ENCODE measurements at places on chromosomes 11 and 22.

- H3K4me1 ChIP-seq, result no peaks in the 10 kb centered on the region
- no peaks in the 10 kb centered on the region for H3K36me3 ChIP-seq
- DNase-seq, result no peak
- peaks cover 2% of the 10 kb centered on the region for H3K27me3 ChIP-seq
- no peak overlapping the region for H3K27ac ChIP-seq
Observed at GRCh38 chr22:27381960-27382742, 419.4 kb downstream of the MN1 start.

DNA sequence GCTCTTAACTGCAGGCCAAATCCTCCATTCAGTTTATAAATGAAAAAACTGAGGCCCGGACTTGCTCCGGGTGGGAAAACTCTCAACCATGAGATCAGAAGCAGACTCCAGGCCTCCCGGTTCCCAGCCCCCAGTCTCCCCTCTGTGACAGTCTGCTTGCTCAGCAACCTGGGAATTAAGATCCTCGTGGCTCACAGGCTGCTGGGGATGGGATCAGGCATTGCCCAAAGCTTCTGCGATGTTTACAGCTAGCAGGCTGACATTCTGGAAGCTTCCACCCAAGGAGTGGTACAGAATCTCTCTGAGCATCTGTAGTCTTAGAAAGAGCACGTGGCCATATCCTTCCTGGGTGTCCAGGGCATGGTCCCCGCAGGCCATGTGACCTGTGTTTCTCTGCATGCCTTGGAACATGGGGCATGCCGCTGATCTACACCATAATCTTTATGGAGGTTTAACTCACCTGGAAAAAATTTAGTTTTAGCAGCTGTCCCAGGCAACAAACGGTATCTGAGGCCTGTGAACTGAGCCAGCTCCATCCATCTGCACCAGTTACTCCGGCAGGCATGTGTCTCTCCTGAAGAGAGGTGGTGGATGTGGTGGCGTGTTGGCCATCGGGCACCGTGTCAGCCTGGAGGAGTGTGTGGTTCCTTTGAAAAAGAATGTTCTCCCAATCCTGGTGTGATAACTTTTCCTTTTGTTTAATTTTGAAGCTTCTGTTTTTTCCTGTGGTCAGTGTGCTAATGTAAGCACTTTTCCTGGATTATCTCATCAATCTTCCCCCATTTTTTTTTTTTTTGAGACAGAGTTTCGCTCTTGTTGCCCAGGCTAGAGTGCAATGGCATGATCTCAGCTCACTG lies 7.9 kb downstream of the FBLN1 start:
- H3K4me3 ChIP-seq, result no peak overlapping the region
- no peak overlapping the region for H3K27ac ChIP-seq
- H3K27me3 ChIP-seq, result peaks cover 6% of the 10 kb centered on the region
- H3K36me3 ChIP-seq, result no peaks in the 10 kb centered on the region
- H3K4me1 ChIP-seq, result no peaks in the 10 kb centered on the region

DNA sequence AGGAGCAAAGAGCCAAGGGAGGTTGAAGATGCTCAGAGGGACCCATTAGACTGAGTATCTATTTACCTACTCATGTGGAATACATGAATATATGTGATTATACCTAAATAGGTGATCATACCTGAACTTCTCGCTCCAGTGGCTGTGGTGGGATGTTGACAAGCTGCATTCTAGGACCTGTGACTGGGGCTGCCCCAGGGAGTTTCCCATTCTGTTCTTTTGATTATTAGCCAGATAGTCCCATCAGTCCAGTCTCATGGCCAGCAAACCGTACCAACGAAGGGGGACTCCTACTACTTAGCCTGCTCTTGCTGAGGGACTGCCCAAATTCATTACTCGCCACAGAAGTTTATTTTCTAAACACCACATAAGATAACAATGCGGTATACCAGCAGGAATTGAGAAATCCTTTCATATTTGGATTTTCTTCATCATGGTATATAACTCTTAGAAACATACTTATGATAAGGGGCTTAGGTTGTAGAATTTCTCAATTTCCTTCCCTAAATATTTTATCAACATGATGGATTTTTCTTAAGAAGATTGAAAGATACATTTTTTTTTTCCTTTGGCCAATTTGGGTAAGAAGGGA lies 273.9 kb downstream of the NTM start:
- no peak overlapping the region for H3K4me3 ChIP-seq
- no peak overlapping the region for H3K27ac ChIP-seq
- DNase-seq, result no peak
- H3K36me3 ChIP-seq, result no peaks in the 10 kb centered on the region

GRCh38 chr22:37184816-37185541 lies 3.1 kb downstream of the C1QTNF6 start:
- no peak for DNase-seq
- H3K27ac ChIP-seq, result no peak overlapping the region
- no peak overlapping the region for H3K4me3 ChIP-seq

Measured in activated CD4-positive, alpha-beta T cell treated with anti-CD3 and anti-CD28 coated beads for 36 hours (primary cell).